Esophagus squamous epithelium (tissue), 5 donors: ENCODE measurements at places on chromosomes 2 and 18.

DNA sequence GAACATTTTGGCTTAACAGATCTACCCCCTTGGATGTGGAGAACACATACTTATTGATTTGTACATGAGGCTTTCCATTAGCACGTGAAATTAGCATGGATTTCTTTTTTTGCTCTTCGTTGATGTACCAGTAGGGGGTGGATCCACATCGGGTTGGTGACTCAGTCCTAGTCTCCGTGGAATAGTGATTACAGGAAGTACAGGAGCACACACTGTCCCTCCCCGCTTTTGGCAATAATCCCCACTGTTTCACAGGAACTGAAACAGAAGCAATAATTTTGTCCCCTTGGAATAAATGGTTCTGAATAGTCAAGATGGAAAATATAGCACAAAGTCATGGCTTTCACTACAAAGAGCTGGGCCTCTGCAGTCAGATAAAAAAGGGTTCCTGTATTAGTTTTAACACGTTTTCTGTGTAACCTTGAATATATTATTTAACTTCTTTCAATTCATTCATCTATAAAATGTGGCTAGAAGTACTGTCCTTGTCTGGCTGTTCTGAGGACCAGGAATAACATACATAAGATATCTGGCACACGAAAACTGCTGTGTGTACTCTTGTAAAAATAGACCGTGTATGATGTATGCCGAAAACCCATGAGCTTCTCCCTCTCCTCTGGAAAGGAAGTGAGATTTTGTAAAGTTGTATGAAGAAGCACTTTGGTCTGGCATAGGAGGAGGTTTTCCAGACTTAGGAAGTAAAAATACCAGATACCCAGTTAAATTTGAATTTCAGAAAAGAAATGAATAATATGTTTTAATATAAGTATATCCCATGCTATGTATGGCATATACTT is 229.2 kb downstream of the GALR1 start:
- DNase-seq = no peak
- H3K4me3 ChIP-seq = no peak overlapping the region
- no peaks in the 10 kb centered on the region for H3K36me3 ChIP-seq
- no peaks in the 10 kb centered on the region for H3K27me3 ChIP-seq
- no peak overlapping the region for H3K27ac ChIP-seq

DNA sequence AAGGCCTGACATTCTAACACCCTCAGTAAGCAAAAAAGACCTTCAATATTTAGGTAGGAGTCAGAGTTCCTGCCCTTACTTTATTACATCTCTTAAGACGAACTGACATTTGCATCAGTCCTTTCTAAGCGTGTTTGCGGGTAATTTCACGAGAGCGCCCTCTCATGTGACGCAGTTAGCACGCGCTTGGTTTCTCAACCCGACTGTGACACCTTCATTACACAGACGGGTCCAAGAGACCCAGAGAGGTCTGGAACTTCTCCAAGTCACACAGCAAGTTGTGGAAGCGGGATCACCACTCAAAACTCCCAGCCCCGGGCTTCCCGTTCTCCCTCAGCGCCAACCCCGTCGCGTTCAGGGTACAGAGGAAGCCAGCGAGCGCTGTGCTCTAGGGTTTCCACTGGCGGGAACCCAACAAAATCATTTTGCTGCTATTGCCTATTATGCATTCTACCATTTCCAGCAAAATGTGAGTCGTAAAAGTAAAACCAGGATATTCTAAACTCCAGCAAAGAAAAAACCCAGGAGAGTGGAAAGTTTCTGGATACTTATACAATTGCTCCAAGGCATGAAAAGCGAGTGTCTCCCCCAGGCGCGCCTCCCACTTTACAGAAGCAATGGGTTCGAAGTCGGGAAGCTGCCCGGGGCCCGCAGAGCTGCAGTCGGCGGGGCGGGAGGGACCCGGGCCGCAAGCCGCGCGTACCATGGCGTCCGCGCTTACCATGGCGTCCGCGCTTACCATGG is 601 bp downstream of the ENOSF1 start:
- H3K4me1 ChIP-seq = peaks cover 5% of the 10 kb centered on the region
- H3K27ac ChIP-seq = peak overlapping the region; percentile 91
- no peaks in the 10 kb centered on the region for H3K27me3 ChIP-seq
- DNase-seq = no peak
- peak overlapping the region; percentile 74 for H3K4me3 ChIP-seq

DNA sequence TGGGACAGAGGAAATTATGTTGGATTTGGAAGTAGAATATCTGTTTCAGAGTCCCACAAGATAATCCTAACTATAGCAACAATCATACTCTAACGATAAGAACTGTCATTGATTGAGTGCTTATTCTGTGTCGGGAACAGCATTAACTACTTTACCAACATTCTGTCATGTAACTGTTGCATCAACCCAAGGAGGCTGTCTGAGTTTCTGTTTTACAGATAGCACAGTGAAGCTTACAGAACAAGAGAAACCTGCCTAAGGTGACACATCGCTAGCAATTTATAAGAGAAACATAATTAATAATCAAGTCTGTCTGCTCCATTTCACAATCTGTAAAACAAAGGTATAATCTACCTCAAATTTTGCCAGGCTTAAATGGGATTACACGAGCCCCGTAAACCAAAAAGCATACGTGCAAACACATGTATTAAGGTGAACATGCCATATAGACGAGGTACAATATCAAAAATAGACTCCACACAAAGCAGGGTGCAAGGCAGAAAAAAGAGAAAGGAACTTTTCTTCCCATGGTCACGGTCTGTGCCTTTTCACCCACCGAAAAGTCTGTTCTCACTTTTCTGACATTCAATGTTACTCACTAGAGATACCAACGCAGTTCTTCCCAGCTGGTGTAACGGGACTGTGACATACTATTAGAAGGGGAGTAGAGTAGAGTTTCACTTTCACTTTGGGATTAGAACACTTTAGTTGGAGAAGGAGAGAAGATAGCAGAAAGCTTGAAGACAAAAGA is 37.2 kb upstream of the SLC8A1 start:
- peak overlapping the region; percentile 36 for H3K4me3 ChIP-seq
- H3K27ac ChIP-seq = peak overlapping the region; percentile 68
- peaks cover 16% of the 10 kb centered on the region for H3K4me1 ChIP-seq
- H3K36me3 ChIP-seq = no peaks in the 10 kb centered on the region
- DNase-seq = no peak

DNA sequence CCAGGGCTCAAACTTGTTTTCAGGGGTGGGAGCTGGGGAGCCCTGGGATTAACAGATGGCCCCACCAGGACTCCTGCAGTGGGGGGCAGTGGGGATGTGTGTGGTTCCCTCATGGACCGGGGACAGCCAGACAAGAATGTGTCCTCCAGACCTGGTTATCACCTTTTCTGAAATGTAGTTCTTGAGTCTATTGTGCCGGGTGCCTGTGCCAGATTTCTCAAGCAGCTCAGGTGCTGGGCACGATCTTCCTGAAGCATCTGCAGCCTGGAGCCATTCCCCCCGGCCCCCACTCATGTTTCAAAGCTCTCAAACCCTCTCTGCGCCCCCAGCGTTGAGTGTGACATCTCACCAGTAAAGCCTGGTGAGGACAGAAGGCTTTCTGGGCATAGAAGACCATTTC is 48.4 kb upstream of the HAAO start:
- no peaks in the 10 kb centered on the region for H3K27me3 ChIP-seq
- H3K4me3 ChIP-seq = no peak overlapping the region
- no peak for DNase-seq

GRCh38 chr2:147850838-147851237 is 6.0 kb downstream of the ACVR2A start:
- peaks cover 11% of the 10 kb centered on the region for H3K4me1 ChIP-seq
- H3K36me3 ChIP-seq = no peaks in the 10 kb centered on the region
- no peaks in the 10 kb centered on the region for H3K27me3 ChIP-seq
- DNase-seq = no peak

DNA sequence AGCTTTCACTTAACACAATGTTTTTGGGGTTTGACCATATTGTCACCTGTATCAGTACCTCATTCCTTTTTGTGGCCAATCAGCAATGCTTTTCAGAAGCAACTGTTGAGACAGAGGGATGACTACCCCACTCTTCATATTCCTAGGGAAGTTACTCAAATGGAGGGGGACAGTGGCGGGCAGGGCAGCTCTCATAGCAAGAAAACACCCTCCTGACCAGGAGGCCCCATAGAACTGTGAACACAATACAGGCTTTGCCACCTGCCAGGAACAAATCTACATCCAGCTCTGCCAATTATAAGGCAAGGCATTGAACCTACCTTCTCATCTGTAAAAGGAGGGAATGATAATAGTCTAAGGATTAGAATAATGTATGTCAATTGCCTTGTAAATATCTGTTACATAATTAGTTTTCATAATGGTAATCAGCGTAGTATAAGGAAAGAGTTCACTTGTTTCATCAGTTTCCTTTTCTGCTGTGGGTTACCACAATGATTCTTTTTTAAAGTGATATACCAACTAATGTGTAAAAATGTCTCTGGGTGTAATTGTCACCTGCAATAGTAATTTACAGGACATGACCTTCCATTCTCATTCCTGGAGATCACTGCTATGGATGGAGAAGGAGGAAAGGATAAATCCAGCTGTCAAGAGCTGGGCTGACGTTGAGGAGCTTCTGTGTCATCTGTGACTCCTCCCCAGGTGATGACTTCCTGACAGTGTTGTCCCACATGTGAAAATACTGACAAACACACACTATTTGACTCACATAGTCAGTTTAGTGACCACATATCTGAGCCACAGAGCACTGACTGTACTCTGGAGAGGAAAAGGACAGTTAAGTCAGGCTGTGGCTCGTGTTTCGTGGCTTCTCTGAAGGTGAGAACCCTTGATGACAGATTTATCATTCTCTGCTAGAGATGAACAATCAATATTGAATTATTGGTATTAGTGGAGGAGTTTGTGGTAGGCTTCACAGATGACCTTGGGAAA is 13.5 kb downstream of the ALPK2 start:
- no peak overlapping the region for H3K4me3 ChIP-seq
- H3K36me3 ChIP-seq = no peaks in the 10 kb centered on the region
